ENCODE measurements at places on chromosomes 1 and 21.

GRCh38 chr1:18464665-18465050 is 16.1 kb upstream of the KLHDC7A start:
- DNase-seq = no peak

DNA sequence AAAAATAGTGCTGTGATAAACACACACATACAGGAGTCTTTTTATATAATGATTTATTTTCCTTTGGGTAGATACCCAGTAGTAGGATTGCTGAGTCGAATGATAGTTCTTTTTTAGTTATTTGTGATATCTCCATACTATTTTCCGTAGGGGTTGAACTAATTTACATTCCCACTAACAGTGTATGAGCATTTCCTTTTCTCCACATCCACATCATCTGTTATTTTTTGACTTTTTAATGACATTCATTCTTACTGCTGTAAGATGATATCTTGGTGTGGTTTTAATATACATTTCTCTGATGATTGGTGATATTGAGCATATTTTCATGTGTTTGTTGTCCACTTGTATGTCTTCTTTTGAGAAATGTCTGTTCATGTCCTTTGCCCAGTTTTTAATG is 78.3 kb downstream of the NIBAN1 start:
- DNase-seq = no peak

DNA sequence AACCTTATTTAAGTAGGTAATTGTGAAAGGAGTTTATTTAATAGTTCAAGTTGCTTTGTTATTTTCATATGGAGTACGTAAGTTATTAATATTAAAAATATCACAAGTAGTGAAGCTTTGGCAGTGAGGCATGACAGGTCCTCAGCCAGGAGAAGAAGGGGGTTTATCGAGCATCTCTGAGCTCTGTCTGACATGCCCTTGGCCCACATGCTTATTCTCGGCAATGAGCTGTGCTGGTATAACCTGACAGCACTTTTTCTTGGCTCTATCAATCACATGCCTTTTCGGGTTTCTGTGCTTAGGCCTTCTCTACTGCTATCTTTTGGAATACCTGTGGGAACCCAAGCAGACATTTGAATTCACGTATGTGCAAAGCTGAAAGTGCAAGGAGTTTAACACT is 84.8 kb downstream of the OLFM3 start:
- no peak for DNase-seq

DNA sequence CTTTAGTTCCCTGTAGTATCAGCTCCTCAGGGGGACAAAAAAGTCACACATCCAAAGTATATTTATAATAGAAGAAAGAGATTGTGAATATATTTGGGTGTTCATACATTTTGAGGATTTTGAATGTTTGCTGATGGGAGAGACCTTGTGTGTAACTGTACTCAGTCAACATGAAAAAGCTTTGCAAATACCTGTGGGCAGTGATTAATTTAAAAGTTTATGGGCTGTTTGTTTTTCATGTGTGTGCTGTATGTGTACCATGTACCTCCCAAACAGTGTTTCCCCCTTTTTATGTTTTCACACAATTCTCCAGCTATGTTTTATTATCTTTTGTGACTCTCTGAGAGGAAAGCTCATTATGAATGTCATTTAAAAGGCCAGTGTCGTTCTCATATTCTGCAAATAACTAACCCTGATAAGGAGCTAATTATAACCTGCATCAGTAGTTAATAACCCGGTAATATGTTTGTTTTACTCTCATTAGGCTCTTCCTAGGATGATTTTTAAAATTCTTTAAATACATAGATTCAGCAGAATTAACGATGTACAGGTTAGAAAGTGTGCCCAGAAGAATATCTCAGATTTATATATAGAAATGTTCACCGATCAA is 271.5 kb downstream of the NFIA start:
- DNase-seq = no peak

DNA sequence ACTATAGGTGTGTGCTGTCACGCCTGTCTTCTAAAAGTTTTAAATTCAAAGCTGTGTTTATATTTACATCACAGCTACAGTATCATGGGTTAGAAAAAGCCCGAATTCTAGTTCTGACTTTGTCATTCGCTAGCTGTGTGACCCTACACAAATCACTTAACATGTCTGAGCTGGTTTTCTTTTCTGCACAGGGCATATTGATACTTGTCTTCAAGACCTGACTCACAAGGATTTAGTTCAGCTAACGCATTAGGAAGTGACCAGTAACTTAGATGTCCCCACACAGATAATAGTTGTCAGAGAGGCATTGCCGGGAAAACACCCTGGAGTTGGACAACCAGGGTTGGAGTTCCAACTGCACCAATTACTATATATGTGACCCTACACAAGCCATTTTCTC is 25.9 kb downstream of the GIPC2 start:
- DNase-seq = no peak

DNA sequence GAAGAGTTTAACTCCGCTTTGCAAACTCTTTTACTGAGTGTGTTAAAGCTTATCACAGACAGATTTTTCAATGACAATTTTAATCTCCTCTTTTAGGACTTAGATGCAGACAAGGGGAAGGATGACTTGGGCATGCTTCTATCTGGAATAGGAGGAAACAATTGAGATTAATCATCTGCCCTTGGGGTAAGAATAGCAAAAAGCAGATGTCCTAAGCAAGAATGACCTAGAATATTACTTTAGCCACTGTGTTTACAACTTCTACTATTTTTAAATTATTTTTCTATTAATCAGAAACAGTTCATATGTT is 569.0 kb upstream of the ADGRL2 start:
- no peak for DNase-seq
